Type B pancreatic cell (in vitro differentiated cells): ENCODE measurements at places on chromosomes 1 and 21.
A peak's percentile ranks its signal among the peaks of the same experiment; 100 is the strongest.

- no peak for DNase-seq
Measured at GRCh38 chr1:64451440-64451839, 18.5 kb upstream of the CACHD1 start.

GRCh38 chr1:86258101-86258500 is 101.5 kb upstream of the COL24A1 start:
- no peak for DNase-seq

DNA sequence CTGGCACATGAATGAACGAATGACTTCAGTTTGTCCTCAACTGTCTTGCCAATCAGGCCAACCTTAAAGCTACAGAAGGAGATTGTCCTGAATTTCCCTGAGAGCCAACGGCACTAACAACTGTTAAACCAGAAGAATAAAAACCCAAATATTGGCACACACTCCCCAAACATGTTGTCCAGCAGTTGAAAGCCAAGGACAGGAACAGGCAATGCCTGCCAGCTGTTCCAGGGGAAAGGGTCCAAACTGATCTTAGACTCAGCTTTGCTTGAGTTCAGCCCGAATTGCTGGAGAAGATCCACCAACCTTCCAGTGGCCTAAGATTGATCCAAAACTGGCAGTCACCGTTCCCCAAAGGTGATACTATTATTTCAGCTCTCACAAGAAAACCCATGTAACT is 22.4 kb upstream of the AHCTF1 start:
- no peak for DNase-seq

GRCh38 chr1:28792644-28793121 is 19.3 kb upstream of the OPRD1 start:
- DNase-seq, result no peak

DNA sequence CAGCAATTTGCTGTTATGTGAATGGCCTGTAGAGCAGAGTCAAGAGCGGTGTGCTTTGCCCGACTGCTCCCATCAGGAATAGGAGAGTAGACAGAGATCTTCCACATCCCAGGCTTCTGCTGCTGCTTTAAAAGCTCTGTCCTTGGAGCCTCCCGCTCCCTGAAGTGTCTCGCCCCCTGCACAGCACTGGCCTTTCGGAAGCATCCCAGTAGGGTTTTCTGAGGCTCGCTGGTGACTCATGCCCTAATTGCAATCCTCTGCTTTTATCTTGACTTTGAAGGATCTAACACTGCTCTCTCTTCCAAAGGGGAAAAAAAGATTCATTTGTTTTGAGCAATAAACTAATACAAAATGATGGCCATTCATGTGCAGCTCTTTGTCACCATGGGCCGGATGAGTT is 13.3 kb upstream of the CD101 start:
- DNase-seq, result no peak

DNA sequence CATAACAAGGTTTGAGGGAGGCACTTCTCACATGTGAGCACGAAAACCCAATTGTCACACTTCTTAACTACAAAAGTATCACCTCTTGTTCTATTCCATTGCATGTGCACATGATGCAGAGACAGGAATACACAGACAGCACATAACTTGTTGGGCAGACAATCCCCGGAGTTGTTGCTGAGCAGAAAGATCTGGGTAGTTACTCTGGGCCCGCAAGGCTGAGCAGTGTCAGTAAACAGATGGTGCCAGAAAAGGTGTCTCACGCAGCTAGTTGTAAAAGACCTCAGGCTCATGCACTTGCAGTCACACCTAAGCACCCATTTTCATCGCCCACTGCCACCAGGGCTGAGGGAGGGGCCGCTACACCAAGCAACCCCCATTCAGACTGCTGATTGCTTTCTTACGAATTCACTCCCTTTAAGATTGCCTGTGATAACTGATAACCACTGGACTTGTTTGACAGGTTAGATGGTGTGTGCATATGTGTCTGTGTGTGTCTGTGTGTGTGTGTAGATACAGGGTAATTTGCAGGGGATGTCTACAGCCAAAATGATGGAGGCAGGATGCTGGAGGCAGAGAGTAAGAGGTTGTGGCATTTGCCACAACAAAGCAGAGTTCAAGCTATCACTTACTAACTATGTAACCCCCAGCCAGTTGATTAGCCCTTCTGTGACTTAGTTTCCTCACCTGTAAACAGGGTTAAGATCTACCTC is 4.2 kb downstream of the LGR6 start:
- no peak for DNase-seq

GRCh38 chr1:53568540-53568939 is 109.3 kb downstream of the DMRTB1 start:
- DNase-seq, result no peak

GRCh38 chr1:66374561-66375111 is 159.3 kb upstream of the SGIP1 start:
- no peak for DNase-seq

GRCh38 chr1:236603991-236604904 is at the start of gene HEATR1:
Gene HEATR1, minus strand, starts transcription at chr1:236604516. Its CDS starts 421 bp downstream, at chr1:236604095.
- DNase-seq, result peak; percentile 93

- no peak for DNase-seq
Measured at GRCh38 chr1:175209493-175209921, 16.9 kb upstream of the KIAA0040 start.

GRCh38 chr1:72010094-72010431 is 272.3 kb downstream of the NEGR1 start:
- DNase-seq, result no peak

DNA sequence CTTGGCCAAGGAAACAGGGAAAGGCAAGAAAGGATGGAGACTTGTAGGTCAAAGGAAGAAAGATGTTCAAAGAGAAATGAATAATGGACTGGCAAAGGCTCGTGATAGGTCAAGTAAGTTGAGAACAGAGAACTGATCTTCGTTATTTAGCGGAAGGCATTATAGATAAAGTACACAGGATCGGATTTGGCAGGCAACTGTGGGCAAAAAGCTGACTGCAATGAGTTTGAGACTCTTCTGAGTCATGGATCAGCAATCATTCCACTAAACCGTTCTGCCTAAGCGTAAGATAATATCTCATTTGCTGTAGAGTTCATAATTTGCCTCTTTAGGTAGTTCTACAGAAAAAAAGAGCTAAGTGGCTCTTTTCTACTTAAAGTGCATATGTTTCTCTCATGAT is 34.1 kb downstream of the KRTAP21-3 start:
- DNase-seq, result no peak

GRCh38 chr1:52159033-52159789 is 17.3 kb downstream of the ZFYVE9 start:
- no peak for DNase-seq

GRCh38 chr1:165395478-165395877 is 39.0 kb upstream of the LMX1A start:
- no peak for DNase-seq

DNA sequence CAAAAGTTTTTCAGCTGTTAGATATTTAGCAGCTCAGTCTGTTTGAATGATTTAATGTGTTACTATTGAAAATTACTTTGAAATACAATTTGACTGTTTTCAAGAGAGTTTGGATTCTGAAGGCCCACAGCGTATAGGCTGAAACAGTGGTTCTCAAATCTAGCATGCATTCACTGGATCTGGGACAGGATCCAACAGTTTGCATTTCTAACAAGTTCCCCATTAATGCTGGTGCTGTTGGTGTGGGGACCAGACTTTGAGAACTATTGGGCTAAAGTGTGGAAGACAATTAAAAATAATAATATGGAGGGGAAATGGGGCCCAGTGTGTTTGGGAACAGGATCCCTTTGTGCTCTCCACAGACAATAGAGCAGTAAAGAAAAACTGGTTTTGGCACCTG is 31.9 kb downstream of the ITSN1 start:
- DNase-seq, result no peak

DNA sequence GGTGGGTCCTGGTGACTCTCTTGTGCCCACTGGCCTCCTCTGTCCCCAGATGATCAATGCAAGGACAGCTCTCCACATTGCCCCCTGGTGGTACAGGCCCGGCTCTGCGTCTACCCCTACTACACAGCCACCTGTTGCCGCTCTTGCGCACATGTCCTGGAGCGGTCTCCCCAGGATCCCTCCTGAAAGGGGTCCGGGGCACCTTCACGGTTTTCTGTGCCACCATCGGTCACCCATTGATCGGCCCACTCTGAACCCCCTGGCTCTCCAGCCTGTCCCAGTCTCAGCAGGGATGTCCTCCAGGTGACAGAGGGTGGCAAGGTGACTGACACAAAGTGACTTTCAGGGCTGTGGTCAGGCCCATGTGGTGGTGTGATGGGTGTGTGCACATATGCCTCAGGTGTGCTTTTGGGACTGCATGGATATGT is 10.8 kb downstream of the ADAMTSL4 start:
- DNase-seq, result no peak

DNA sequence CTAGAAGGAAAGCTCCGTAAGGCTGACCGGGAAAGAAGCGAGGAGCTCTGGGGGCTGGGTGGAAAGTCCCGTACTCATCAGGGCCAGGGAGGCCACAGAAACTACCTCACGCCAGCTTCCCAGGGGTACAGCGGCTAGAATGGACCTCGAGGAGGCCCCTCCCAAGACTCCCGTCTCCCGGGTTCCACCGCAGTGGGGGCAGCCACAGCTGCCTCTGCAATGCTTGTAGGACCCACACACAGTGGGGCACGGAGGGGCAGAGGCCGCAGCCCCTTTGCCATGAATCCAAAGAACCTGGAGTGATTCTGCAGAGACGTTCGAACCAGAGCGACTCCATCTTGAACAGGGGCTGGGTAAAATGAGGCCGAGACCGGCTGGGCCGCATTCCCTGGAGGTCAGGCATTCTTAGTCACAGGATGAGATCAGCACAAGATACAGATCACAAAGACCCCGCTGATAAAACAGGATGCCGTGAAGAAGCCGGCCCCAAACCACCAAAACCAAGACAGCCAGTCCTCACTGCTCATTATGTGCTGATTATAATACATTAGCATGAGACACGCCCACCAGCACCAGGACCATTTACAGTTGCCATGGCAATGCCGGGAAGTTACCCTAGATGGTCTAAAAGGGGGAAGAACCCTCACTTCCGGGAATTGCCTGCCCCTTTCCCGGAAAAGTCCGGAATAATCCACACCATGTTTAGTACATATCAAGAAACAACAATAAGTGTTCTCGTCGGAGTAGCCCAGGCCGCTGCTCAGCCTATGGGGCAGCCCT is 1.6 kb upstream of the ANKRD65 start:
- no peak for DNase-seq

- no peak for DNase-seq
Measured at GRCh38 chr1:166485620-166486019, 318.8 kb upstream of the FAM78B start.

GRCh38 chr1:3434406-3435110 is 19.9 kb upstream of the ARHGEF16 start:
- DNase-seq, result no peak

DNA sequence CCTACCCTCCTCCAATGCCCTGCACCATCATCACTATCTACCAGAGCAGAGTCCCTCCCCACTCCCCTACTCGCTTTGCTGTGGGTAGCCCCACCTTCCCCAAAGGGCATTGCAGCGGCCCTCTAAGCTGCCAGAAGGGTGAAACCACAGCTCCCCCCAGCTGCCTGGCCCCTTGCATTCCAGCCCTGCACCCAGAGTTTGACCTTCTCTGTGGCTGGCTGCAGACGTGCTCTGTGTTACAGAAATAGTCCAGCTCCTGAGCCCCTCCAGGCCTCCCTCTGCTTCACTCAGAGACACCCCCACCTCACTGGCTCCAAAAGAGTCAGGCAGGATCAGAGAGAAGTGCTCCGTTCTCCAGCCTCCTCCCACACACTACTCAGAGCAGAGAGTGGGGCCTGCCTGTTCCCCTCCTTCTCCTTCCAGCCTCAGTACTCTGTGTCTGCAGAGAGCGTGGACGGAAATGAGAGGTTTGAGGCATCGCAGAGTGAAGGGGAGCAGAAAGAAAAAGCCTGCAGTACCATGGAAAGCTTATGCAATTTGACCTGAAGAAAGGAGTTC is 63.2 kb downstream of the PLEKHA6 start:
- no peak for DNase-seq

DNA sequence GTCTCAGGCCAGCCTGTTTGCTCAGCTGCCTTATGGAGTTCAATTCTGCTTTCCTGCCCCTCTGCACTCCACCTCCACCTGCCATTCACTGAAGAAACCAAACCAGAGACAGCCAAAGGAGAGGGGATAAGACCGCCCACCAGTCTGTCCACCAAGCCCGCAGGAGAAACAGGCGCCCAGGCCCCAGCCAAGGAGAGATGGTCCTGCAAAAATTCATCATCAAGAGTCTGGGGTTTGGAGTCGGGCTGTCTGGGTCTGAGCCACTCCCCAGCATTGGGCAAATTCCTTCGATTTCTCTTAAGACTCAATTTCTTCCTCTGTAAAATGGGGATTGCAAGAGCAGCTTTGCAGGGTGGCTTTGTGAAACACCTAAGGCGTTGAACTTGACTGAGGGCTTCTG is 121.4 kb upstream of the RUNX3 start:
- no peak for DNase-seq

DNA sequence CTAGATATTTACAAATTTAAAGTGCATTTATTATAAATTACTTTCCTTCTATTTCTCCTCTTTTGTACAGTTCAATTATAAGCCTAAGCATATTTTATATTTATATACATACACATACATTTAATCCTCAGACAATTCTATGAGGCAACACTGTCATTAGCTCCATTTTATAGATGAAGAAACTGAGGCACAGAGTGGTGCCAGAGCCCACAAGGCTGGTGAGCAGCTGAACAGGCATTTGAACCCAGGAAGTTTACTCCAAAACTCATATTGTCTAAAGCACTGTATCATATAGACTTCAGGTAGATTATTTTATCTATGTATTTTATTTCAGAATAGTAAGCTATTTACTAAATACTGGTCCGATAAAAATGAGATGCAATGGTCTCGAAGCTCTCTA is 52.3 kb downstream of the PTP4A2 start:
- DNase-seq, result no peak

GRCh38 chr1:195462646-195463045 is 1145.6 kb downstream of the KCNT2 start:
- DNase-seq, result no peak

DNA sequence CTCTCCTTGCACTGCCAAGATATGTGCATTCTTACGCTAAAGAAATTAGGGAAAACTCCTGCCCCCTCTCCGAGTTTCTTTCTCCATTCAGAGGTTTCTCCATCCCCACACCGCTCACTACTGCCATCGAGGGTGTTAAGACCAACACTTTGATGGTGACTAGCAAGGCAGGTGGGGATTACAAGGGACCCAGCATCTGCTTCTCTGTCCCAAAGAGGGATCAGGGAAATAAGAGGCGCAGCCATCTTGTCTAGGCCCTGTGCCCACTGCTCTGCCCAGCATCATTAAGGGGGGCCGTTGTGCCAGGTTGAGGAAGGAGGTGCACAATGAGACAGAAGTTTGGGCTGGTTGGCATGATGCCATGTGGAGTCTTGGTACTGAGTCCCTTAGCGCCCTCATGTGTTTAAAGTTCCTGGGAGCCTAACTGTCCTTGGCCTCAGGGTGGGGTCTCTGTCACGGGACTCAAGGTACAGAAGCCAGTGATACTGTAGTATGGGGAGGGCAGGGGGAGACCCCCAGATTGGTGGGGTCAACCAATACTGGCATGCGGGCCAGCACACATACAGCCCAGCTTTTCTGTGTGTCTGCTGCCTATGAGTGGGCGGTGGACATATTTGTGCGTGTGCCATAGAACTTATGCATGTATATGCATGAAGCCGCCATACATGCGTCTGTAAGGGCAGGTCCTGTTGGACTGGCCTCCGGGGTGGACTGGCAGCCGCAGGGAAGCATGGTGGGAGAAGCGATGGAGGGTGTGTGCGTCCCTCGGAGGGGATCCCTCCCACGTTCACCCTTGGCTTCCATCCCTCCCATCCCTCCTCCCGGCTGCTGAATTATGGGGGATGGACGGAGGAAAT is 5.5 kb downstream of the EFNA3 start:
- no peak for DNase-seq
